Ovary (tissue), 10 donors: ENCODE measurements at places on chromosomes 5 and 9.
A peak's percentile ranks its signal among the peaks of the same experiment; 100 is the strongest.

DNA sequence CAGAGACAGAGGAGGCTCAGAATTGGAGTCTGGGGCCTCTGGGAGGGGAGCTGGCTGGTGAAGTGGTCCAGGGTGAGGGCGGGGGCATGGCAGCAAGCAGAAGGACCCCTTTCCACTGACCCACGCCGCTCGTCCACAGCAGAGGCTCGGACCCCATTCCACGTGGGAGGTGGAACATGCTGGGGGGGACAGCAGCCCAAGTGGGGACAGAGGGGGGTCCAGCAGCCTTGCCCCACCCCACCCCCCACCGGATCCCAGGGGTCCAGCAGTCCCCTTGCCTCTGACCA, 25.4 kb upstream of the NKD2 start:
- DNase-seq = no peak

- DNase-seq = no peak
These were observed 14.5 kb upstream of the TAS2R1 start for GRCh38 chr5:9644630-9645029.

- peak; percentile 78 for DNase-seq
These were observed 22.6 kb upstream of the RAPGEF1 start for GRCh38 chr9:131762356-131762932.

- no peak for DNase-seq
These were observed 120.1 kb upstream of the MTAP start for GRCh38 chr9:21682381-21682780.

DNA sequence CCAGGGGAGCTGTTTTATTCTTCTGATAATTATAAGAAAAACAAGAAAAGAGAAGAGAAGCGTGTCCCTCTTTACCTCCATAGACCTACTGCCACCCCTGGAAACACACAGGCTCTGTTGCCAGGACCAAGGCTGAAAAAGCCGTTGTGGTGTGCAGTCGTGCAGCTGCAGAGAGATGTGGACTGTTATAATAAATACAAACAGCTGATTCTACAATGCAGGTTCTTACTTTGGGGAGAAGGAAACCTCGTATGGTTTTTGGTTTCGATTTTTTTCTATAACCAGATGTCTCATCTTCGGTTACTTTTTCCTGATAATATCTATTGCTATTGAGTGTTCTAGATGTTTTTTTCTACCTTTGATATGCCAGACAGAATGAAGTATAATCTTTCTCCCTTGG, 28.1 kb downstream of the FYB1 start:
- DNase-seq = no peak

- peak; percentile 69 for DNase-seq
These were observed 79.1 kb downstream of the LHFPL2 start for GRCh38 chr5:78569441-78569840.

GRCh38 chr5:125411744-125412560, 665.5 kb upstream of the ZNF608 start:
- DNase-seq = no peak

GRCh38 chr9:133714606-133715294, 23.4 kb downstream of the SARDH start:
- peak; percentile 88 for DNase-seq

DNA sequence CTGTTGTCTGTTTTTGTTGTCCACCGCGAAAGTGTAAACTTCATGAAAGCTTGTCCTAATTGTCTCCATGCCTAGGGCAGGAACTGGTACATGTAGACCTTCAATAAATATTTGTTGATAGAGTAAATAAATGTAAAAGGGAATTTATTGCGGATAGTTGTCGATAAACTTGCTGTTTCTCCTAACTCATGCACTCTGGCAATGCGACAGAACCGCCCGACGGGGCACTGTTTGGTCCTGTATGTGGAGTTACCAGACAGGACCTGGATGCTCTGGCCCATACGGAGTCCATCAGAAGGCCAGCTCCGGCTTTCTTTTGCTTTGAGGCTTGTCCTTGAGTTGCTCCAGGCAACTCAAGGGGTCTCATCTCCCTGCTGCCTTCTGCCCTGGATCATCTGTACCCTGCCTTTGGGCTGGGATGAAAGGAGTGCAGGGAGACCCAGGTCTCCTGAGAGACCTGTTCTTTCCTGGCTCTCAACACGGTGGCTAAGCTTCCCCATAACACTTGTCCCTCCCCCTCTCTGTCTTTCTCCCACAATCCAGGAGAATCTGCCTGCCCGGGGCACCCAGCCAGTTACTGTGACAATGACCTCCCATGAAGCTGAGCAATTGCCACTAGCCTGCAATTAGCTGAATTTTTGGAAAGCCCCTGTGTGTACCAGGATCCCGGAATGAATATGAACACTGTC, 149.5 kb upstream of the PTCH1 start:
- no peak for DNase-seq

DNA sequence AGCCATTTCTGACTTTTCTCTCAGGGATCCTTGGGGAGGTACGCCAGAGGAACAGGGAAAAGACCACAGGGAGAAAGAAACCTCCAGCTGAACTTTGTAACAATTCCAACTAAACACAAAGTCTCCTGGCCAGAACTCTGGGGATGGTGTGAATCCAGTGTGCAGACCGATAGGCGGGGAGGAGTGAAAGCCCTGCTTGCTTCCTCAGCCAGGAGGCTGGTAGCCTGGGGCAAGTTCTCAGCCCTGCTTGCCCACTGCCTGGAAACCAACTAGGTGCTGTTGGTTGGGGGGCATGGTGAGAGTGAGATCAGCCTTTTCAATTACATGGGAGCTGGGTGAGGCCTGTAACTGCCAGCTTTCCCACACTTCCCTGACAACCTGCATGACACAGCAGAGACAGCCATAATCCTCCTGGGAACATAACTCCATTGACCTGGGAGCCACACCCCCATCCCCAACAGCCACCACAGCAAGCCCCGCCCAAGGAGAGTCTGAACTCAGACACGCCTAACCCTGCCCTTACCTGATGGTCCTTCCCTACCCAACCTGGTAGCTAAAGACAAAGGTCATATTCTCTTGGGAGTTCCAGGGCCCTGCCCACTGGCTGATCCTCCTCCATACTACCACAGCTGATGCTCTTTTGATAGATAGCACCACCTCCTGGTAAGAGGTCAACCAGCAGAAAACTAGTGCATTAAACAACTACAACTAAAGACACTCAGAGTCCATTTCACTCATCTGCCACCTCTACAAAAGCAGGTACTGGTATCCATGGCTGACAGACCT, 100.1 kb upstream of the TNFAIP8 start:
- DNase-seq = no peak

GRCh38 chr9:2157277-2158110, 142.3 kb downstream of the SMARCA2 start:
- DNase-seq = peak; percentile 60

- DNase-seq = no peak
These were observed 125.7 kb downstream of the NIPBL start for GRCh38 chr5:37002176-37002751.

GRCh38 chr5:142114687-142115086, 6.1 kb downstream of the NDFIP1 start:
- DNase-seq = no peak

- DNase-seq = no peak
These were observed 1.6 kb downstream of the CEMIP2 start for GRCh38 chr9:71766663-71767062.

DNA sequence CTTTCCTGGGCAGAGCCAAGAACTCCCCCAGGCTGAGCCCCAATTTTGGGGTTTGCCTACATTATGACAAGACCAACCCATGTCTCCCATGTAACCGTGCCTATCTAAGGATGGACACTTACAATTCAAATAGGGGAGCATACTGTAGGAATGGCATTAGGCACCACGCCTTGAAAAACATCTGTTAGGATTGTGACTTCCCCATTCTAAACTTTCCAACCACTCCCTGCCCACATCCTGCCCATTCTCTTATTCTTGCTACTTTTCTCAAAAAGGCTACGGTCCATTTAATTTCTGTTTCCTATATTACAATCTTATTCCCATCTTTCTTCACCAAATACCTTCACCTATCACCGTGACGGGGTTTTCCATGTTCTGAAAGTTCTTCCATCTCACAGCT, 99.2 kb downstream of the LPAR1 start:
- DNase-seq = no peak

- DNase-seq = no peak
These were observed 16.2 kb downstream of the PBX3 start for GRCh38 chr9:125763394-125763801.

- DNase-seq = no peak
These were observed 584.1 kb upstream of the NUDT12 start for GRCh38 chr5:104146652-104147051.

DNA sequence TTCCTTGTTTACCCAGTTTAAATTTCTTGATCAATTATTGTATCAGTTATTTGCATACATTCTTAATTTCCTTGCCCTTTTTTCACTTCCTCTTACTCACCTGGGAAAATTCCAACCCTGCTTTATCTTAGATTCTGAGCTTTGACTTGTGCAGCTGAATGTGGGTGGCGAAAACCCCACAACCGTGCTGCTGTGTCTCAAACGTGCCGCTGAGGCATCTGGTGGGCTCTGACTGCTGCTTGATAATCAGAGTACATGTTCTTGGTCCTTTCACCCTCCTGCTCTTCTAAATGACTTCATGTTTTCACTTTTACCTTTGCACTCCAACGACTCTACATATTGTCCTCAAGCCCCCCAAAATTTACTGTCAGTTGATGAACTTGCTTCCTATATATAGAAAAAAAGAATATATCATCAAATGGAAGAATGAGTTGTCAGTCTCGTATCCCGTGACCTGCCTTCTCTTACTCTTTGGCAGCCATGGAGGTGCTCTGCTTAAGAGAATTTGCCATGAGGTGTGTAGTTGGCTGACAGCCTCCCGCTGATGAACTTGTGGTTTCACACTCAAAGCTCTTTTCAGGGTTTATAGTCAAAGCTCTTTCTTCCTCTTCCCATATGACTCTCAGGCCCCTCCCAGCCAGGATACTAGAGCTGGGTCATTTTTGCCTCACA, 14.0 kb upstream of the JAK2 start:
- DNase-seq = no peak

- DNase-seq = no peak
These were observed 1.4 kb downstream of the LHX3 start for GRCh38 chr9:136203408-136204144.

GRCh38 chr9:119526698-119527097, 157.5 kb upstream of the BRINP1 start:
- DNase-seq = no peak
